ENCODE measurements at places on chromosomes 1 and 21.

DNA sequence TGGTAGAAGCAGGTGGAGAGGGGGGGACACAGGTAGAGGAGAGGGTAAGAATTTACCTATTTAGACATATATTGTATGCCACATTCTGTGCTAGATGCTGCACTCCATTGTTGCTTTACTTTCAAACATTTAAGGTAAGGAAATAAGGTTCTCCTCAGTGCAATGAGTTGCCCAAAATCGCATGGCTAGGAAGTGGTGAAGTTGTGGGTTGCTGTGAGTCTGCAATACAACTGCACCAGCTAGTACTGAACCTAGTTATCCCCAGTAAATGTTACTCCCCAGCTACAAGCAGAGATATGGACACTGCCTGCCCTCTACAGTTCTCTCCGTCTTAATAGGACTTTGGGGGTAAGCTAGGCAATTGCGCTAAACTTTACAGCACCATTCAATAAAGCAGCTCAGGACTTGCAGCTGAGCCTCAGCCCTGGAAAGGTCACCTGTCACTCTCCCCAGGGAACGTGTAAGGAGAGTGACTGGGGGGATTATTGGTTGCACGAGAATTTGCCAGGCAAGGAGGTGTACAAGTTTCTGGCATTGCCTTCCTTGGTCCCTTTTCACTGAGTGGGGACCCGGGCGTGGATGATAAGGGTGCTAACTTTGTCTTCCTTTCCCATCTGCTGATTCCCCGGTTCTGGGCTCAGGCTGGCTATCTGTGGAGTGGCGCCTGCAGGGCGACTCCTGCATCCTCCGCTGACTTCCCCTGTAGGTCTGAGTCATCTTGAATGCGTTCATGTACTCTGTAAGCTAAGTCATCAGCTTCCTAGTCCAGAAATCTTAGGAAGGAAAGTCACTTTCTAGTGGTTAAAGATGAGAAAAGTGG, 71.3 kb upstream of the CNTN2 start:
- DNase-seq, result peak; percentile 83

DNA sequence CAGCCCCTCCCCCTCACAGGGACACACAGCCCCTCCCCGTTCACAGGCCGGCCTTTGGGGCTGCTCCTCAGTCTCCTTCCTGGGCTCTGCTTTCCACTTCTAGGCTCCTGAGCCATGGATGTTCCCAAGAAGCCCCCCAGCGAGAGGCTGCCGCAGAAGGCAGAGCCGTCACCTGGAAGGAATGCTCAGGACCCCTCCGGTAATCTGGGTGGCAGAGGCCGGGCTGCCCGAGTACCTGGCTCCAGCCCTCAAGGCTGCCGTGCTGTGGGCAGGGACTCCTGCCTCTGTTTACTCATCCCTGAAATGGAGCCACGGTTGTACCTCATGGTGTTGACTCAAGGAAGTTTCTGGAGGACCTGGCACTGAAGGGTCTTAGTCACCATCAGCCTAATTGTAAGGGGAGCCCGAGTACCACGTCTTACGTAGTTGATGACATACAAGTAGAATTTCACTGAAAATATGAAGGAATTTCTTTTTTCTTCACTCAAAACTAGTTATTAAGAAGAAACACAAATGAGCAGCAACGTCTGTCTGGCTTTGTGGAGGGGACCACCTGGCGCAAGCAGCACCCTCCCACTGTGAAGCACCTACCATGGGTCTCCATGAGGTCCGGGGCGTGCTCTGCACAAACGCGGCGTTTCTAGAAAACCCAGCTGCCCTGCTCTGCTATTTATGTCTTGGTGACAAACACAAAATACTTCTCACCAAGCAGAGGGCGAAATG, 33.7 kb downstream of the PRDM15 start:
- DNase-seq, result peak; percentile 4

DNA sequence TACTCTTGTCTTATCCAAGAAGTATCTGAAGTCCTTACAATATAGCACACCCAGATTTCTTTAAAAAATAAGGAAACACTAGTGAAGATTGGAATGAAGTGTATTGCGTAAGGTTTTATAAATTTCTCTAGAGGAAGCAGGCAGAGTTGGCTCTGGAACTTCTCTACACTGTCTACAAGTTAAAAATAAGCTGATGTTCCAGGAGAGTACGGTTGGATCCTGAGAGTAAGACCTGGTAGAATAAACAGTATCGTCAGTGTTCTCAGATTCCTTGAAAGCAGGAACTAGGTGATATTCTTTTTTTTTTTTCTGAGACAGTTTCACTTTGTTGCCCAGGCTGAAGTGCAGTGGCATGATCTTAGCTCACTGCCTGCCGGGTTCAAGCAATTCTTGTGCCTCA, 107.9 kb downstream of the USP25 start:
- DNase-seq, result peak; percentile 50

GRCh38 chr1:204448344-204448964, 36.8 kb upstream of the PPP1R15B start:
- peak; percentile 31 for DNase-seq

DNA sequence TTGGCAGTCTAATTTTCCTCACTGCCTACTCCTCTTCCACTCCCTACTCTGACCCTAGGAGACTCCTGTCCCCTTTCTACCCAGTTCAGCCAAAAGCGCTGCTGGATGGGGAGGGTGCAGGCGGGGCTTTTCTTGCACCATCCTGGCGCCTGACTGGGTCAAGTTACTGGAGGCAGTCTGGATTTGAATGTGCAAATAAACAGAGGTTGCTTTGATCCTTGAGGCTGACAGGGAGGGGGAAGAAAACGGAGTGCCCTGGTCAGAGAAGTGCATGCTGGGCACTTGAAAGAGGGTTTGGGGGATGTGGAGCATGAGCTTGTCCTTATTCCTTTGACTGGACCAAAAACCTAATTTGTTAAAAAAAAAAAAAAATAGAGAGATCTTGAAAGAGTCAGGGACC, 76.8 kb upstream of the SOX13 start:
- peak; percentile 6 for DNase-seq

- peak; percentile 40 for DNase-seq
Observed at GRCh38 chr1:175978476-175978875, 228.6 kb downstream of the COP1 start.

GRCh38 chr1:94894630-94895029, 32.3 kb downstream of the CNN3 start:
- no peak for DNase-seq

GRCh38 chr1:199261328-199261727, 622.5 kb downstream of the PTPRC start:
- no peak for DNase-seq

- no peak for DNase-seq
Observed at GRCh38 chr1:226864311-226864710, 6.1 kb upstream of the PSEN2 start.
